ENCODE measurements at places on chromosomes 5 and 9.

GRCh38 chr5:78706825-78707224 lies 58.3 kb upstream of the LHFPL2 start:
- no peak for DNase-seq

DNA sequence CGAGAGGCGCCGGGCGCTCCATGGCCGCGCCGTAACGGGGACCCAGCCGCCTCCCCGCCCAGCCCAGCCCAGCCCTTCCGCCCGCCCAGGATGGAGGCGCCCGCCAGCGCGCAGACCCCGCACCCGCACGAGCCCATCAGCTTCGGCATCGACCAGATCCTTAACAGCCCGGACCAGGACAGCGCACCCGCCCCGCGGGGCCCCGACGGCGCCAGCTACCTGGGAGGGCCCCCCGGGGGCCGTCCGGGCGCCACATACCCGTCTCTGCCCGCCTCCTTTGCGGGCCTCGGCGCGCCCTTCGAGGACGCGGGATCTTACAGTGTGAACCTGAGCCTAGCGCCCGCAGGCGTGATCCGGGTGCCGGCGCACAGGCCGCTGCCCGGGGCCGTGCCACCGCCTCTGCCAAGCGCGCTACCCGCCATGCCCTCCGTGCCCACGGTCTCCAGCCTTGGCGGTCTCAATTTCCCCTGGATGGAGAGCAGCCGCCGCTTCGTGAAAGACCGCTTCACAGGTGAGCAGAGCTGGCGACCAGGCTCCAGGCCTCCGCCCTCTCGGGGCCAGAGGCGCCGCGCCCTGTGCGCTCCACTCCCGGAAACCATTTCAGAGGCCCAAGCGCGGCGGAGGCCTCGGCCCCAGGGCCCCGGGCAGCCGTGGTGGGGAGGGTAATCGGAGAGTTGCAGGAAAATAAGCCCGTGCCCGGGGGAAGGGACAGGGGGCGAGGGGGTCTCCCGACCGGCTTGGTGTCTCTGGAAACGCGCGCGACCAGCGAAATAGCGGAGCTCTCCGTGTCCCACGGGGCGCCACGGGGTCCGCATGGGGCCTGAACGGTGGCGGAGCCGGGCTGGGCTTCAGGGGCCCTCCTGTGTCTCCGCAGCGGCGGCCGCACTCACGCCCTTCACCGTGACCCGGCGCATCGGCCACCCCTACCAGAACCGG lies 496 bp downstream of the TLX3 start:
- no peak for DNase-seq

GRCh38 chr5:10552183-10553143 lies 11.4 kb upstream of the ANKRD33B start:
- peak; percentile 84 for DNase-seq

DNA sequence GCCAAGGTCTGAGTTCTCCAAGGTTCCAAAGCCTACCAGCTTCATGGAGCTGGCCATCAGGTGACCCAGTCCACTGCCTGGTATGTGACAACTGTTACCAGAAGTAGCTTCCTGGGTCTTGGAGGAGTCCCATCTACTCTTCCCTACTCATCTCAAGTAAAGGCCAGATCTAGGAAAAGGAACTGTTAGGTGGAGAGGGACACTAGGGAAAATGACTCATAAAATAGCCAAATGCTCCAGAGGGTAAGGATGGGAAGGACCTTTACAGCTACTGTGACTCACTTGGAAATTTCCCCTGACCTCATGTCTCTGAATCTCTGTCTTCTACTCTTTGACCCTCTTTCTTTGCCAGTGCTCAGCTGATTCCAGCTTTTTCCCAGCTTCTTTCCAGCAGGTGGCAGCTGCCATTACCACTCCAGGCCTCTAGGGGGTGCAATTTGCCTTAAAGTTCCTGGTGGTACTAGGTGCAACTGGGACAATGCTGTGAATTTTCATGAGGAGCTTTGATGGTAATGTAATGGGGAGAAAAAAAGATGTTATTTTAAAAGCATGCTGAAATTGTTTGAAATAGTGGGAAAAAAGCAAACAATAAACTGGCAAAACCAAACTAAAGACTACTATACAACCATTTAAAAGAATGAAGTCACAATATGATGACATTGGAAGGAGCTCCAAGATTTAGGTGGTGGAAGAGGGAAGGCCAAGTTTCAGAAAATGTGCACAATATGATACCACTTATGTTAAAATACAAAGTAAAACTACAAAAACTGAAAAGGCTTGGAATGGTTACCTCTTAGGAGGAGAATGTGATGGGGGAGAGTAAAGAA lies 27.1 kb upstream of the MYORG start:
- peak; percentile 50 for DNase-seq

GRCh38 chr5:171954721-171955120 lies 51.7 kb downstream of the FBXW11 start:
- DNase-seq, result no peak

- no peak for DNase-seq
Observed at GRCh38 chr5:114097570-114097969, 264.3 kb upstream of the KCNN2 start.

- no peak for DNase-seq
Observed at GRCh38 chr9:84793251-84793650, 123.7 kb downstream of the NTRK2 start.

DNA sequence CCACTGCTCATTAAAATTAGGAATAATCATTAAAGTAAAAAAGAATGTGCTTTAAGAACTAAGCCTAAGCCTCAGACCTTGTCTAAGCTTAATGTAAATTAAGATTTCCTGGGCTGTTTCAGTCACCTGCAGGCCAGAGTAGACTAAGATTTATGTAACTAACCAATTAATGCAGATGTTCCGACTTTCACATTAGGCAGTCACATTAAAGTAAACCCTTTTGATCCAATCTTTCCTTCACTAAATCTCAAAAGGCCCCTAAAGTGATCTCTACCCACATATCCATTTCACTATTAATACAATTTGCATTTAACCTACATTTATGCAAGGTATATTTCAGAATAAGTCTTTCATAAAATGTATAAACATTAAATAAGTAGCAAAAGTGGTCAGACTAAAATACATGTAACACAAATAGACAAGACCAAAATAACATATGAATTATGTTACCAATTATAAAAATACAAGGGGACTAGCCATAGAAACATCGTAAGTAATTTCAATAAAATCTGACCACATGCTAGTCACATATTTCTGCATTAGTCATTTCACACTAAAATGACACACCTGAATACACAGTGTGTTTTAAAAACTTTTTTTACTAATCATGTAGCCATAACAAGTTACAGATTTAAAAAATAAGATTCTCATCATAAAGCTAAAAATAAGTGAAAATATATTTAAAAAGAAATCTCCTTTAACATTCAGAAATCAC lies 7.7 kb downstream of the NR3C1 start:
- DNase-seq, result no peak

DNA sequence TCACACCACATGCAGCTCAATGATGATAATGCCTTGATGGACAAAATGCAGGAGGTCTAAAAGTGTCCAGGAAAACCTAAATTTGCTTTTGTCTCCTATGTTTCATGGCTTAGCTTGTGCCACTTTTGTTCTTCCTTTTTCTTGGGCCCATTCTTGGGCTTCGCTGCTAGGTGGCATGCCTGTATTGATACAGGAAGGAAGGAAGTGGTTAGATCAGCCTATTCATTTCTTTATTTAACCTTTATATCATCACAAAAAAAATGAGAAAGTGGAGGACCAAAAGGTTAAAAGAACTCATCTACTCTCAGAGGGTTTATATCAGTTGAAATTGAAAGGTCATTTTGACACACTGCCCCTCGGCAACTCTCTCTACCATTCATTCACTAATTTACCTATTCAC lies 260.2 kb downstream of the ARHGAP26 start:
- no peak for DNase-seq

- DNase-seq, result peak; percentile 45
Observed at GRCh38 chr5:1515311-1515920, 8.3 kb downstream of the LPCAT1 start.

- DNase-seq, result no peak
Observed at GRCh38 chr9:129720865-129721545, 31.8 kb downstream of the PTGES start.

DNA sequence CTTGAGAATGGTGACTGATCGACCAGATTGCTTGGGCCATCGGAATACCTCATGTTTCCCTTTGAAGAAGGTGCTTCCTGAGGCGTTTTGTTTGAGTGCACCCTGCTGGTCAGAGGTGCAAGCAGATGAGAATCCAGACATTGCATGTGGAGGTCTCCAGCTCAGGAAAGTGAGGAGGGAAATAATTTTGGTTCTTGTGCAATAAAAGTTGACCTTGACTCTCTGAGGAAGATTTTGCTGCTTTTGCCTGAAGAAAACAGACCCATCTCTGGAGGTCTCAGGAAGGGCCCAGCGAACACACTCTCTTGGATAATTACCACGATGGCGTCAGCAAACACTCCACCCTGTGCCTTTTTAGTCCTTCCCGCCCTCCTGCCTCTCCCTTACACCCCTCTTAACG lies 69.7 kb downstream of the GRAMD2B start:
- no peak for DNase-seq

DNA sequence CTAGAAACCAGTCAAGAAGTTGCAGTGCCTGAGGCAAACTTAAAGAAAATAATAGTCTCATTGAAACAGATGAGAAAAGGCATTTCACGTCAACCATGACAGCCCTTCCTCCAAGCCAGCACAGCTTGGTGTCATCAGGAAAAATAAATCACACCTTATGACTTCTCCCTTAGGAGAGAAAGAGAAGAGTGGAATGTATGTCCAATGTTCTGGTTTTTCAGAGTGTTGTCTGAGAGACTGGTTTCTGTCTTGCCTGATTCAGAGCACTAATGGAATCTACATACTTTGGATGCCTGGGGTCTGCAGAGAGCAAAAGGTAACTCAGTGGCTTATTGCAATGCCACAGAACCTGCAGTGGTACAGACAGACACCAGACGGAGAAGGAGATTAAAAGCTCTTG lies 105.5 kb upstream of the PDE4D start:
- DNase-seq, result no peak

DNA sequence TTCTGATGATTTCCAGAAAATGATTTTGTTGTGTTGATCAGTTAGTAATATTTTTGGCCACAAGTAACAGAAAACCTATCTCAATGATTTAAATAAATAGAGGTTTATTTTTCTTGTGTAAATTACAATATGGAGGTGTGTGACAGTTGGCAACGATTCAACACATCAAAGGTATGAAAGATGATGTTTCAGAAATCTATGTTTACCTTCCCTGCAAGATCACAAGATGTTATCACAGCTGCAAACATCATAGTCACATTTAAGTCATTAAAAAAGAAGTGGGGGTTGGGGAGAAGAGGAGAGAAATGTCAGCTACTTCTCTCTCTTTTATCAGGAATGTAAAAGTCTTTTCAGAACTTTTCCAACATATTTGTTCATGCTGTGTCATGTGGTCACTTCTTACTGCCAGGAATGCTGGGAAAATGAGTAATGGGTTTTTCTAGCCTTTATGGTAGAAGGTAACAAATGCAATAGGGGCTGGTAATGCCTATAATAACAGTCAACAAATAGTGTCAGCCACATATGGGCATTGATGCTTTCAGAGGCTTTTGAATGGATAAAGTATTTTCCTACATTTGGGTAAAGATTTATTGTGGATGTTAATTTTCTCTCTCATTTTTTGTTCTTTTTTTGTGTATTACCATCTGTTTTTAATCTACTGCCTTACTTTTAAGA lies 742.7 kb downstream of the TLE1 start:
- DNase-seq, result no peak

GRCh38 chr9:126131066-126132010 lies 195.3 kb upstream of the MVB12B start:
- DNase-seq, result no peak

DNA sequence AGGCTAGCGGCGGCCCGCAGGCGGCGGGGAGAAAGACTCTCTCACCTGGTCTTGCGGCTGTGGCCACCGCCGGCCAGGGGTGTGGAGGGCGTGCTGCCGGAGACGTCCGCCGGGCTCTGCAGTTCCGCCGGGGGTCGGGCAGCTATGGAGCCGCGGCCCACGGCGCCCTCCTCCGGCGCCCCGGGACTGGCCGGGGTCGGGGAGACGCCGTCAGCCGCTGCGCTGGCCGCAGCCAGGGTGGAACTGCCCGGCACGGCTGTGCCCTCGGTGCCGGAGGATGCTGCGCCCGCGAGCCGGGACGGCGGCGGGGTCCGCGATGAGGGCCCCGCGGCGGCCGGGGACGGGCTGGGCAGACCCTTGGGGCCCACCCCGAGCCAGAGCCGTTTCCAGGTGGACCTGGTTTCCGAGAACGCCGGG lies 253 bp downstream of the SLC12A2 start:
- no peak for DNase-seq

- DNase-seq, result no peak
Observed at GRCh38 chr5:112866739-112867138, 5.7 kb downstream of the SRP19 start.

DNA sequence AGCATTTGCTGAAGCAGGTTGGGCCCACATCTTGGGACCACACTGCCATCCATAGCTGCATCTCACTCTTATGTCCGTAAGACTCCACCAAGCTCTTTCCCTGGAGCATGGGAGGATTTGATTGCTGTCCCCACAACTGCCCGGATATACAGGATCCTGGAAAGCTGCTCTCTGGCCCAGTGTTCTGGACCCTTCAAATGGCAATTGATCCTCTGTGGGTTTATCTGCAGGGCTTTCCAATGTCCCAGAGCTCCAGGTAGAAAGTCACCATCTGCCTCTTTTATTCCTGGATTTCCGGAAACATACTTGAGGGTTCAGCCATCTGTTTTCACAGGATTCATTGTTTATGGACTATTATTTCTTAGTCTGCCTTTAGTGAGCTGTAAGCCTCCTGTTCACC lies 214.6 kb downstream of the SREK1 start:
- peak; percentile 5 for DNase-seq

DNA sequence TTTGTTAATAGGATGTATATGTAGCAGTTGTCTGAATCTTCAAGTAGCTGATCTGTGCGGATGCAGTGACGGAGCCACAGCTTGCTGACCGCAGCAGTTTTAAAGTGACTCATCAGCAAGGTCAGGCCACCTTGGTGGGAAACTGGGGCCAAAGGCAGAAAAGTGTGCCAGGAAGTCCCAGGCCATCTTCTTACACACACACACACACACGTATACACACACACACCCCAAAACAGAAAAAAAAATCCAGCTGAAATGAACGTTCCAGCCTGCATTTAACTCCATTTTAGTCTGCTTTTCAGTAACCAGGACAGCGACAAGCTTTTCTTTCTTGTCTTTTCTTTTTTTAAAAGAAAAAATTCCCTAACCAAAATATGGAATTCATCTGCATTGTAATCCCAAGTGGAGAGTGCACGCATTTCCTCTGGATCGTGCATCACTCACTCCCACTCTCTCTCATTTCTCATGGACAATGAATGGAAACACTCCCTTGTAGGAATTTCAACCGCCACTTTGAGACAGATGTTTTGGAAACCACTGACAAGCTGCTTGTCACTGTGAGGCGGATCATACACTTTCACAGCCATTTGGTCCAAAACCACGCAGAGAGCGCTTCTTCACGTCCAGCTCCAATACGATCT lies 103.9 kb downstream of the LHFPL2 start:
- DNase-seq, result peak; percentile 72

Data from SJSA1 (cell line).